ENCODE measurements at places on chromosomes 4 and X.

- DNase-seq = no peak
These were observed 70.8 kb downstream of the RWDD4 start for GRCh38 chr4:183588169-183588675.

DNA sequence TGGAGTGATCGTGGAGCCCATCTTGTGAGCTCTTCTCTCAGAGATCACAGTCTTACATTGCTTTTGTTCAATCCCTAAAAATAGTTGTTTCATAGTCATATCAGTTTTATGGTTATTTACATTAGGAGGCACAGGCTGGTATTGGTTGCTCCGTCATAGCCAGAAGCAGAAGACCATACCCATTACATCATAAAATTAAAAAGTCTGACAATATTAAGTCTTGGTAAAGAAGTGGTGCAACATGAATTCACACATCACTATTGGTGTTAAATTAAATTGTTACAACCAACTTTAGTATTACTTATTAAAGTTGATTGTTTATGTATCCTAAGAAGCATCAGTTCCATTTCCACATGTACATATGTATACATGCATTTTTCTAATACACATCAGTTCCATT, 84.6 kb downstream of the LARP1B start:
- DNase-seq = no peak

- DNase-seq = no peak
These were observed 19.2 kb upstream of the GRPEL1 start for GRCh38 chr4:7087036-7087435.

DNA sequence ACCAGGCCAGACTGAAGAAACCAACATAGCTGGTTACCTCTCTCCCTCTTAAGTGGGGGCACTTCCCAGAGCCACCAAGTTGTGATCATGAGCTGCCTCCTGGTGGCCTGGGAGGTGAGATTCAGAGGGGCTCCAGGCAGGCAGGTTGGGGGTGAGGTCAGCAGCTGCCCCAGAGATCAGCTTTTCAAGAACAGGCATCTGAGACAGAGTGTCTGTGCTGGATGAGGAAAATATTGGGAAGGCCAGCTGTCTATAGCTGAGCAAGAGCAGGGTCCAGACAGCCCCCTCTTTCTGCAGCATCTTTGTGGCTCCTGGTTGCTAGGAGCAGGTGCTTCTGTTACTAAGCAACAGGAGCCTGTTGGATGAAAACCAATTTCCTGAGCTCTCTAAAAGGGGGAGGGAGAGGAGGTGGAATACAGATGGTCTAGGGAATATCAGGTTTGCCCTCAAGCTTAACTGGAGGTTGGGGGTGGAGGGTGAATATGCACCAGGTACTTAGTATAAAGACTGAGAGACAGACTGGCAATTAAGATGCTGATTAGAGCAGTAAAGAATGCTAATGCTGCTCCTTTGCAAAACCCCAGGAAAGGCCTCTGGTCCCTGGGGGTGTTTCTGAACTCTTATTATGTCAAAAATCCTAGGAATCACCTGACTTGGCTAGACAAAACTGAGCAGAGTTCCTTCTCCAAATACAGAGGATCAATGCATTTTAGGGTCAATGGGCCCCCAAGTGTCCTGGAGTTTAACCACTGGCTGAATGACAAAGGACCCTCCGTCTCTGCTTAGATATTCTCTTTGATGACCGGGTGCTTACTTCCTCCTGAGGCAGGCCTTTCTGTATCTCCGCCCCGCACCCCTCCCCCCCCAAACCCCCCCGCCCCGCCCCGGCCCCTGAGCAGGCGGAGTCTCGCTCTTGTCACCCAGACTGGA, 21.4 kb downstream of the ZCCHC13 start:
- no peak for DNase-seq

- no peak for DNase-seq
These were observed 209.1 kb downstream of the CBR4 start for GRCh38 chr4:168800926-168801325.

DNA sequence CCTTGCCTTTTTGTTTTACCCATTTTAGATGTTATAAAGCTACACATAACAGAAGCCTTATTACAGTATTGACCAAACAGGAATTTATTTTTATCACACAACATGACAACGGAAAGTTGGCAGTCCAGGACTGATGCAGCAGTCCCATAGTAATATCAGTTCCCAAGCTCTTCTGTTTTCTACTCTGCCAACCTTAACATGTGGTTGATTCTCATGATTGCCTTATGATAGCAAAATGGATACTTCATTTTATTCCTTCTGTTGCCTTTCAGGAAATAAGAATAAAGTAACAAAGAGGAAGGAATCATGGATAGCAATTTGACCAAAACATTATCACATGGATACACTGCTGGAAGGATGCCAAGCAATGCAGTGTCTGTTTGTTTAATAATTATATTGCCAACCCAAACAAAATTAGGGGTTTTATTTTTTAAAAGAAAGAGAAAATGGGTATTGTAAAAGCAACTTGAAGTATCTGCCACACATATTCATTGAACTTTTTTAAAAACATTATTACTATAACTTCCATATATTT, 275.7 kb downstream of the STPG2 start:
- no peak for DNase-seq

DNA sequence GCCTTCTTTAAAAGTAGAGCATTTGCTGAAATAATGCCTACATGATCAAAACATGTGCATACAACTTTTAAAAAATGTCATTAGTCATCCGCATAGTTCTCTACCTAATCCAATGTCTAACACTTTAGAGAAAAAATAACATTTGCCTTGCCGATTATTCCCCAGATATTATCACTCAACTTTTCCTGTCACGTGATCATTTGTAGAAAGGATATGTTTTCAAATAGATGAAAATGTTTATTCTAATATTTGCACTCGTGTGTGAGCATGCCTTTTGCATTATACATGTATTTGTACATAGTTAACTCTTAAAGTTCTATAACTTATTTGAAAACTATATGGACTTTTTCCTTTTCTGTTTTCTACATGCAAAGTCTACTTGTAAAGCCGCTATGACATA, 533.0 kb upstream of the FMR1 start:
- no peak for DNase-seq

- DNase-seq = no peak
These were observed 178.5 kb downstream of the SHOX start for GRCh38 chrX:809081-809480.

- no peak for DNase-seq
These were observed 145.5 kb downstream of the NWD2 start for GRCh38 chr4:37389967-37390580.

- no peak for DNase-seq
These were observed 286.7 kb upstream of the TENM3 start for GRCh38 chr4:181956512-181956911.

- no peak for DNase-seq
These were observed 102.3 kb upstream of the DKK2 start for GRCh38 chr4:107138433-107138832.

GRCh38 chr4:88418411-88418810, 38.5 kb upstream of the HERC5 start:
- no peak for DNase-seq

GRCh38 chr4:23237771-23238170, 545.0 kb downstream of the GBA3 start:
- no peak for DNase-seq

- DNase-seq = no peak
These were observed 750 bp downstream of the TMEM129 start for GRCh38 chr4:1720163-1720983.

- no peak for DNase-seq
These were observed 179.7 kb upstream of the RASGEF1B start for GRCh38 chr4:81651243-81651899.

DNA sequence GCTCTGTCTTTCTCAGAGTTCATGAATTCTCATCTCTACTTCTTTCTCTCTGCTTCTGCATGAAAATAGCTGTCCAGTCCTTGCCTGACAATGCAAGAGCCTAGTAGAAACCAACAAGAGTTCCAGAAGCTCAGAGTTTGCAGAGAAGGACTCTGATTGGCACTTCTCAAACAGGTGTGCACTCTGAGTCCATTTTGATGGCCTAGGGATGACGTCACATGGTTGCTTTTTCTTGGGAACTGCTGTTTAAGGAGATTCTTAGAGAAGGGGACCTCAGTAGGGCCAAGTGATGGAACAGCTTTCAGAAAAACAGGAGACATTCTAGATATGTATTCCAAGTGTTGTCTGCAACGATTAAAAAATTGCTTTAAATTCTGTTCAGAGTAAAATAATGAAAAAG, 56.8 kb downstream of the HMGB2 start:
- DNase-seq = no peak

DNA sequence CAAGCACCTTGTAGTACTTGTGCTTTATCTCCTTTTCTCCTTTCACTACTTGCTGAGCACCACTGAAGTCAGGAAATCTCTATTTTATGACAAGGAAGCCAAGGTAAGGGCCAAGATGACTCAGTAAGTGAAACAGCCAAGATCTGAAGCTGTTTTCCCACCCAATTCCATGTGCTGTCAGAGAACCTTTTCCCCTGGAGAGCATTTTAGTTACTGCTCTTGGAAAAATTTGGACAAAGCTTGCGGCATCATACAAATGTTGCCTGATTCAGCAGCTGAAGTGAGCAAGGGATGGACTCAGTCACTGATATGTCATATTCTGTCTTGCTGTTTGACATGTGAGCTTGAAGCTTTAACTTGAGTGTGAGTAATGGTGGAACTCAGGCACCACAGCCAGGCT, 391.4 kb downstream of the RAB28 start:
- no peak for DNase-seq

- DNase-seq = no peak
These were observed 60.7 kb upstream of the RAPGEF2 start for GRCh38 chr4:159042097-159042605.

GRCh38 chr4:93648258-93648657, 180.3 kb upstream of the ATOH1 start:
- DNase-seq = no peak

DNA sequence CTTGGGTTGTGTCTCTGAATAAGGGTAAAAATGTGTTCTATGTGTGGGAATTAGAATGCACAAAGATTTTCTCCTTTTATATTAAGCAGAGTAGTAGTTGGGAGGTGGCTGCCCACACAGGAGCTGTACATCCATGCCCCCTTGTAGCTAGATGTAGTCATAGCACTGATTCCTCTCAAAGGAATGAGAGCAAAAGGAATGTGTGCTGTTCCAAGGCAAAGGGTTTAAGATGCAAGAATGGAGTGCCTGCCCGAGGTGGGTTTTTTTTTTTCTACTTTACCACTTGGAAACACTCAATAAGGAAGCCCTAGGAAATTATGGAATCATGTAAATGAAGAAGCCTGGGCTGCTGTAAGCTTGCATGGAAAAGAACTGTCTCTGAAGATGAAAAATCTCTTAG, 2183.2 kb upstream of the AGA start:
- no peak for DNase-seq

GRCh38 chr4:83629945-83630721, 94.2 kb downstream of the GPAT3 start:
- DNase-seq = no peak

- no peak for DNase-seq
These were observed 96.1 kb upstream of the MTM1 start for GRCh38 chrX:150472306-150472705.

- DNase-seq = no peak
These were observed 1200.5 kb downstream of the C4orf33 start for GRCh38 chr4:130296448-130296847.

- DNase-seq = no peak
These were observed 34.0 kb upstream of the GYPA start for GRCh38 chr4:144174401-144175067.

- DNase-seq = no peak
These were observed 23.0 kb upstream of the BCORL1 start for GRCh38 chrX:129959493-129959832.

- no peak for DNase-seq
These were observed 150.1 kb downstream of the DIPK2B start for GRCh38 chrX:45050558-45050957.

- no peak for DNase-seq
These were observed 10.0 kb downstream of the TMEM164 start for GRCh38 chrX:110012818-110013485.

DNA sequence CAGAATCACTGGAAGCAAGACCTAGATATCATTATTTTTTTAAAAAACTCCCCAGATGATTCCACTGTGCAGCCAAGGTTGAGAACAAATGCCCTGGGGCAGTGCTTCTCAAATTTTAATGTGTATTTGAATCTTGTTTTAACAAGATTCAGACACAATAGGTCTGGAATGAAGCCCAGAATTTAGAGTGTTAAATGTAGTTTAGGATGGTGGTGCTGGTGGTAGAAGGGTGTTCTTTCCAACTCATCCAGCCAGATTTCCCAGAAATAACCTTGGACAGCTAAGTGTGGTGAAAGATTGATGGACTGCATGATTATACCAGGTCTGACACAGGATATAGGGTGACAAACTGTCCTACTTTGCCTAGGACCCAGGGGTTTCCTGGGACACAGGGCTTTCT, 120.1 kb upstream of the MED14 start:
- DNase-seq = no peak

DNA sequence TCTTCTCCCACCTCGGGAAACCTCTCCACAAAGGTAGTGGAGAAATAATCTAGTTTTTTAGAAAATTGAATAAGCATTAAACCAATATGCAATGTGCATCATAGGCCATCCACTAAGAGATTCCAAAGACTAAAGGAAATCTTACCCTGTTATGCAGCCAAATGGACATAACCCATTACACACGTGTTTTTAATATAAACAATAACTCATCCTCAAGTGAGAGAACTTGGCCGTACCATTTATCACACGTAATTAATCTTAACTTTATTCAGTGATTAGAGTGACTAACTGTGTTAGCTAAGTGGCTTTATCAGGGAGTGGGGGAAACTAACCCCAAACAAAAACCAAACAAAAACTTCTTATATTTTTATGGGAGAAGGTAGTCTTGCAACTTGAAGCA, 57.8 kb downstream of the AFM start:
- DNase-seq = no peak

GRCh38 chr4:18394656-18395055, 373.1 kb upstream of the LCORL start:
- DNase-seq = no peak

GRCh38 chrX:49230500-49231232, 2.5 kb downstream of the CACNA1F start:
- DNase-seq = peak; percentile 9

- DNase-seq = no peak
These were observed 204.8 kb downstream of the PDGFC start for GRCh38 chr4:156766846-156767245.

DNA sequence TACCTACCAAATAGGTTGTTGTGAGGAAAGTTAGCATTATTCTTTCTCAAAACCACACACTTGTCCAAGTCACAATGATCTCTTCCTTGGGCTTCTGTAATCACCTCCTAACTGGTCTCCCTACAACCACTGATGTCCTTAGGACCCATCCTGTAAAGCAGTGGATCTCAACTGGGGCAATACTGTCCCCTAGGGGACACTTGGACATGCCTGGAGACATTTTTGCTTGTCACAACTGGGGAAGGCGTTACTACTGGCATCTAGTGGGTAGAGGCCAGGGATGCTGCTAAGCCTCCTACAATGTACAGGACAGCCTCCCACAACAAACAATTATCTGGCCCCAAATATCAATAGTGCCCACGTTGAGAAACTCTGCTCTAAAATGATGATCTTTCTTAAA, 118.7 kb upstream of the AP1S2 start:
- DNase-seq = no peak

All from stimulated activated CD8-positive, alpha-beta memory T cell treated with anti-CD3 and anti-CD28 coated beads, Interleukin-4, amount 100 ng/mL, for 4 hours (primary cell).